HT1080 (cell line): ENCODE measurements at places on chromosomes 3 and 15.

- no peak for DNase-seq
These were observed 113.9 kb downstream of the CADPS start for GRCh38 chr3:62761311-62761710.

DNA sequence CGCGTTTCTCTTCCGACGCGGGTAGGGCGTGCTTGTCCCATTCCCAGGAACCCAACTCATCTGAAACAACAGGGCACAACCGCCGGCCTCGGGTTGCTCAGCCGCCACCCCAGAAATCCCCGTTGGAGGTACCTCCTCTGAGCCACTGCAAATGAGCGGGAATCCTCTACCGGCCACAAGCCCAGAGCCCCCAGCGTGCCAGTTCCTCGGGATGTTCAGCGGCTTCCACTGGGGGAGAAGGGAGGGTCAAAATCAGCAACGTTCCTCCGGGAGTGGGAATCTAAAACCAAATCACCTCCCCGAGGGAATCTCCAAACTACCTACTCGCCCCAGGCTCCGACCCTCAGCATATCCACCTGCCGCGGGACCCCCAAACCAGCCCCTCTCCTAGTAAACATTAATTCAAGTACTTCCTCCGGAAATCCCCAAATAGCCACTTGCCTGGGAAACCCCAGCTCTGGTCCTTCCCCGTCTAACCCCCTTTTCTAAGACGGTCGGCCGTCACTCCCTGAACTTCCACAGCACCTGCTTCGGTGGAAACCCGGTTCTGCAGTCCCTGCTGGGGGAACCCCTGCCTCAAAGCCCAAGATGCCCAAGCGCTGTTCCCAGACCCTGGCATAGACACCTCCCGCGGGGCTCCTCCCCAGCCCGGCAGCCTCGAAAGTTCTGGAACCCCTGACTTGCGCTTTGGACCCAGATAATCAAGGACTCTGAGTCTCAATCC lies 887 bp downstream of the OXTR start:
- no peak for DNase-seq

GRCh38 chr3:127915115-127915936 lies at the start of gene KBTBD12:
Gene KBTBD12, plus strand, starts transcription at chr3:127915232. Its CDS starts 7,830 bp downstream, at chr3:127923062.
- no peak for DNase-seq

DNA sequence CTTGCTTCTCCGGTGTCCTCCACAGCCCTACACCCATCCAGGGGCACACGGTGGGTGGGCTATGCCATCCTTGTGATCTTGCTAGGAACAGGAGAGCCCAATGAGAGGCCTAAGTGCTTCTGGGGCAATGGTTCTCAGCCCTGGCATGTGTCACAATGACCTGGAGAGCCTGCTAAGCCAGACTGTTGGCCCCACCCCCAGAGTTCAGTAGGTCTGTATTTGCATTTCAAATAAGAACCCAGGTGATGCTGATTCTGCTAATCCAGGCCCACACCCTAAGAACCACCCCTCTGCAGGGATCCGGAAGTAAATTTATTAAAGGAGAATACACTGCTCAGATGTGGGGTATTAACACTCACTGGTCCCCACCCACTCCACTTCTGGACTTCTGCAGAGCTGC lies 57.9 kb downstream of the RORA start:
- DNase-seq = no peak

DNA sequence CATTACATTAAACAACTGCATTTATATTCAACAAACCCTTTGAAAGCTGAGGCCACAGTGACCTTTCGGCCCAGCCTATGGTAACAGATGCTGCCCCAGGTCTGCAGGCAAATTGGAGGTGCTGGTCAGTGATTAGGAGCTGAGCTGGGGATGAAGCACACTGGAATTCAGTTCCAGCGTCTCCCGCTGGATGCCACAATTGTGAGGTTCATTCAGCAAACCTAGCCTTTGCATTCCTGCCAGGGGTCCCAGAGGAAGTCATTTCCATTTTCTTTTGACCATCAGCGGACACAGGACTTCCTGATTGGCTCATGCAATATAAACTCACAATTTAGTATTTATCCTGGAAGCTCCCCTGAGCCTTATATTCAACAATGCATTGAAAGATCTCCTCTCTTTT lies 89.5 kb downstream of the IL20RB start:
- DNase-seq = no peak

DNA sequence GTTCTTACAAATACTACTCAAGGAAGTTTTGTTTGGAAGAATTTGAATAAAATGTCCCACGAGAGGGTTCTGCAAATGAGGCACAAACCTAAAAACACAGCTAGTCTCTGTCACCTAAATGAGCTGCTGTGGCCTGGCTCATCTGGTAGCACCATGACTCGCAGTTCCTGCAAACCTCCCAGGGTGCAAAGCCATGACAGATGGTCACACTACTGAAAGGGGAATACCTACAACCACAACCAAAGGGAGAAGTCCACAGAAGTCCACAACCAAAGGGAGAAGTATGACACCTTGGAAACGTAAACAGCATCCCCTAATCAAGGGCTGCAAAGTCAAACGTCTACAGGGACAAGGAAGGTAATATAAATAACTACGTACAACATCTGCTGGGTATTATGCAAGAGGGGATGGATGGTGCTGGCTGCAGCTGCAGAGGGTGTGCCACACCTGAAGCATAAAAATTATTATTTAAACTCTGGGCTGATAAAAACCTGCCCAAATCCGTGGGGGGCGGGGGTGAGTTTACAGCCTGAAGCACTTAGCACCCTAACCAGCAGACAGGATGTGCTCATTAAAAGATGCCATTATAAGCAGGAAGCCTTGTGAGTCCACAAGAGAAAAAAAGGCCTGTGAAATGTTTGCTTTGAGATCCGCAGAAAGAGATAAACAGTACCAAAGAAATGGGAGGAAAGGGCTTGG lies 184.0 kb downstream of the MAGI1 start:
- DNase-seq = peak; percentile 47

DNA sequence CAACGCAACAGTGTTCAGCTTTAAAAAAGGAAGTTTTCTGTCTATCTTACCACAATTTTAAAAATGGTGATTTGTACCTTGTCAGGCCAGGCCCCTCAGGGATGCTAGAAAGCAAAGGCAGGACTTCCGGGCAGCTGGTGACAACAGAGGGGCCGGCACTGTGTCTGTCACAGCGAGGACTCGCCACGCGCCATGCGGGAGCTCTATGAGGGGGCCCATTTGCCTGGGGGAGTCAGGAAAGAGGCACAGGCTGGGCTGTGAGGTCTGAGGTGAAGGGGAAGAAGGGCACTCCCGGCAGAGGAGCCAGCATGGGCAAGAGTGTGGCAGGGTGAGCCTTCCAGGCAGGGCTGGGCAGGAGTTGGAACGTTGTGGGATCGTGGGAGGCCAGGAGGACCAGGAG lies 7.0 kb downstream of the IQSEC1 start:
- no peak for DNase-seq

- DNase-seq = no peak
These were observed 11.9 kb upstream of the CGNL1 start for GRCh38 chr15:57364282-57365007.

- DNase-seq = no peak
These were observed 92.4 kb downstream of the NAALADL2 start for GRCh38 chr3:174951498-174952005.

GRCh38 chr15:83582381-83582780 lies 71.5 kb upstream of the ADAMTSL3 start:
- no peak for DNase-seq

- DNase-seq = no peak
These were observed 53.7 kb downstream of the CD47 start for GRCh38 chr3:108036984-108037741.

DNA sequence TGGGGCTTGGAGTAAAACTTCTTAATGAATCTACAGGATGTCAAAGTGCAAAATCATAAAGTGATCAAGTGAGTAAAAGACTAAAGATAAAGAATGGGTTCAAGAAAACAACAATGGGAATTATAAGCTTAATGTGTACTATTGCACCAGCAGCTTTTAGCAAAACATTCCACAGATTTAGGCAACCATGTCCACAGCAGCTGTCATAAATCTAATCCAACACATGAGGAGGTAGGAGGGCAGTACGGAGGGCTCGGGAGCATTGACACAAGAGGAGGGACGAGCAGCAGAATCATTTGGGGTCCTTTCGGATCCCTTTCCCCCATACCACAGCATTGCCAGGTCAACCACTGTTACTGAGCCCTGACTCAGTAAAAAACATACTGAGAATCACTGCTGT lies 464.3 kb upstream of the WNT5A start:
- DNase-seq = no peak

DNA sequence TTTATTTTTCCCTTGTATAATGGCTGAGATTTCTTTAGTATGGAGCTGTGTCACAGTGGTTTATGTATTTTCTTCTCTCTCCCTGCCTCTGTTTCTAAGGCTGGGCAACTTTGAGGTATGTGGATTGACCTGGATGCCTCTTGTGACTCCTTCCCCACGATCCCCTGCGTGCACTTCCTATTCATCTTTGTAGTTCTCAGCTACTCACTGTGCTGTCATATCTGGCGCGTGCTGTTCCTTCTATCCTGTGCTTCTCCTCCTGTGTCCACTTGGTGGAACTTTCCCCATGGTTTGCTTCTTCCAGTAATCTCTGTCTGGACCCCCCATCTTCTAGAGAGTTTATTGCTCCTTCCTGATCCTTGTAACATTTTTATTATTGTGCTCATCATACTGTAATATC lies 97.3 kb downstream of the AKAP13 start:
- DNase-seq = peak; percentile 63

- peak; percentile 87 for DNase-seq
These were observed 144.3 kb downstream of the ERC2 start for GRCh38 chr3:56323986-56324420.

DNA sequence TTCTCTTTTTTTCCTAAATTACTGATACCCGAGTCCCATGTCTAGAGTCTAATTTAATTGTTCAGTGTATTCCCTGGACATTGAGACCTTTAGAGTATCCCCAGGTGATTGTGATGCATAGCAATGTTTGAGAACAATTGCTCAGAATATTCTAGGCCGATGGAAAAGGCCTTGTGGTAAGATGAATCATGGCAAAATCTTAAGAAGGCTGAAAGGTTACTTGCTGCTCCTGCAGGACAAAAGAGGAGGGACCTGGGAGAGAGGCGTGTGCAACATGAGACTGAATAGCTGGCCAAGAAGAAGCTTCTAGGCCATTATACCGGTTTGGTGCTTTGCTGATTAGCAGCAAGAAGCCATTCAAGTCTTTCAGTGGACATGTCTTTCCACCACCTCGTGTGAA lies 256.6 kb downstream of the ROBO2 start:
- DNase-seq = peak; percentile 56

- no peak for DNase-seq
These were observed 9.8 kb downstream of the STAB1 start for GRCh38 chr3:52504977-52505376.

GRCh38 chr3:143961342-143961741 lies 10.3 kb upstream of the DIPK2A start:
- DNase-seq = no peak

DNA sequence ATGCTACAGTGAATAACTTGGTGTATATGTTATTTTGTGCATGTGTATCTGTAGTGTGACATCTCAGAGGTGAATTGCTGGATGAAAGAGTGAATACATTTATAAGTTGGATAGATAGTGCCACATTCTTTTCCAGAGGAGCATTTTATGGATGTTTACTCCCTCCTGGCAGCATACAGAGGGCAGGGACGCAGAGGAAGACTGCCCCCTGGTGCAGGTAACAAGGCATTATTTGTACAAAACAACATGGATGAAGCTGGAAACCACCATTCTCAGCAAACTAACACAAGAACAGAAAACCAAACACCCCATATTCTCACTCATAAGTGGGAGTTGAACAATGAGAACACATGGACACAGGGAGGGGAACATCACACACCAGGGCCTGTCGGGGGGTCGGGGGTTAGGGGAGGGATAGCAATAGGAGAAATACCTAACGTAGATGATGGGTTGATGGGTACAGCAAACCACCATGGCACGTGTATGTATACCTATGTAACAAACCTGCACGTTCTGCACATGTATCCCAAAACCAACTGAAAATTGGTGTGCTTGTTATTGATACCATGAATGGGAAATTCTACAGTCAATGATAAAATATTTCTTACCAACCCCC lies 57.9 kb upstream of the CTXND1 start:
- no peak for DNase-seq

DNA sequence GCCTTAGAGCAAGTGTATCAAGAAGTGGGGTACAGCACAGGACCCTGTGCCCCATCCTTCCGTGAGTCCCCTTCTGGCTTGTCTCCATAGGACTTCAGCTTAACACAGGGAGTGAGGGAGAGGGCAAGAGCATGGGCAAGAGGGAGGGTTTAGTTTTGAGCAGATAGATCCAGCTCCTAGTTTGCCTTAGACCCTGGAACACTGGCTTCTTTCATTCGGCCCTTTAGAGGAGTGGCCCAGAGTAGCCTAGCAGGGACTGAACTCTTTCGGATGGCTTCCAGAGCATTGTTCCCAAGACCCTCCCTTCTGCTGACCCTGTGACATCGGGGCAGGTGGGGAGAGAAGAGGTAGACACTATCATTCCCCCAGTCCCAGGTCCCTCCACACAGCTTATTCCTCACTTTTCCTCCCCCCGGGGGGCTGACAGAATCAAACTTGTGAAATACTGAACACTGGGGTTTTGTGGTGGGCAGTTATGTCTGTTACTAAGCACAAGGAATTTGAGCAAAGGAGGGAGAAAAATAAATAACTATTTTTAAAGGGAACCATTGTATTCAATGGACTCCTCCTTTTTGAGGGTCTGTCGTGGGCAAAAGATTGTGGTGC lies 289.6 kb upstream of the C2CD4B start:
- peak; percentile 16 for DNase-seq

DNA sequence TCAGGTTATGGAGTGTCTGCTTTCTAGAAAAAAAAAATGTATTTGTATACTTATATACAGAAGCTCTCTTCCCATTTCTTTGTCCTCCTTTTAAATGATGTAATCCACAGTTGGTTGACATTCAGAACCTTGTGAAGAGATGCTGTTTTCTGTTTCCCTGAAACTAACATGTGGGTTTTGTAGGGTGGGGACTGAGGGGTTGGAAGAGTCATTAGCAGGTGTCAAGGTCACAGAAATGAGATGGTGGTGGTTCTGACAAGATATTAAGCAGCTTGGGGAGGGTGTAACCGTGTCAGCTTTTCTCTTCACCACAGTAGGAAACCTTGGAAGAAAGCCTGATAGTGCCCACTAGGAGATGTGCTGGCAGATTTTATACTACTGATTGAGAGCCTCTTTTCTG lies 2.4 kb downstream of the RASA2 start:
- no peak for DNase-seq

GRCh38 chr15:31609906-31610305 lies 283.3 kb downstream of the KLF13 start:
- DNase-seq = no peak

- peak; percentile 96 for DNase-seq
These were observed 545.0 kb downstream of the ZPLD1 start for GRCh38 chr3:102979682-102980354.
